ENCODE measurements at places on chromosomes 12 and 14.

DNA sequence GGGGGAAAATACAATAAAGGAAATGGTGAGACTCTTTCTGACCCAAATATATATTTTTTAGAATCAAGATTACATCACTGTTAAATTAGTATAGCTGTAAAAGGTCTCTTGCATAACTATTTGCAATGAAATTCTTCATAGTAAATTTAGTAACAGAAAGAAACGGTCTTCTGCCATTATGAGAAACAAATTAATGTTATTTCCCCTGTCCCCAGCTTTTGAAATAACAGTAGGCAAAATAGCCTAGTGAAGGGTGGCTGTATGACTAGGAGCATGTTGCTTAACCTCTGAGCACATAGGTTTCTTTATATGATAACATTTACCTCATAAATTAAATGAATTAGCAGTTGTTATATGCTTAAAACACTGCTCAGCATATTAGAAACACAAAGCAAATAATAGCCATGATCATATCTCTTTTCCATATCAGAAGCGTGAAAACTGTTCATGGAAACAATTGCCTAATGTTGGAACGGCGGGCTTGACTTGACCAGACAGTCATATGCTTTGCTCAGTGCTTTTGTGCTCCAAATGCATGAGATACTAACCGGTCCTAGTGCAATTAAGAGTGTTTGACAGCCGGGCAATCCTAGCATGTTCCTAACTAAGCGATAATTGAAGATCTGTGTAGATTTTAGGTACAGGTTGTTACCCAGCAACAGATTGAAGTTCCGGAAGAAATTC, 24.0 kb downstream of the BHLHE41 start:
- no peak for DNase-seq

- DNase-seq: peak; percentile 3
These were observed 179.0 kb downstream of the SLC15A4 start for GRCh38 chr12:128644664-128645296.

GRCh38 chr12:30882706-30883105, 43.8 kb upstream of the TSPAN11 start:
- no peak for DNase-seq

- DNase-seq: no peak
These were observed 54.9 kb upstream of the GPR68 start for GRCh38 chr14:91299121-91300115.

DNA sequence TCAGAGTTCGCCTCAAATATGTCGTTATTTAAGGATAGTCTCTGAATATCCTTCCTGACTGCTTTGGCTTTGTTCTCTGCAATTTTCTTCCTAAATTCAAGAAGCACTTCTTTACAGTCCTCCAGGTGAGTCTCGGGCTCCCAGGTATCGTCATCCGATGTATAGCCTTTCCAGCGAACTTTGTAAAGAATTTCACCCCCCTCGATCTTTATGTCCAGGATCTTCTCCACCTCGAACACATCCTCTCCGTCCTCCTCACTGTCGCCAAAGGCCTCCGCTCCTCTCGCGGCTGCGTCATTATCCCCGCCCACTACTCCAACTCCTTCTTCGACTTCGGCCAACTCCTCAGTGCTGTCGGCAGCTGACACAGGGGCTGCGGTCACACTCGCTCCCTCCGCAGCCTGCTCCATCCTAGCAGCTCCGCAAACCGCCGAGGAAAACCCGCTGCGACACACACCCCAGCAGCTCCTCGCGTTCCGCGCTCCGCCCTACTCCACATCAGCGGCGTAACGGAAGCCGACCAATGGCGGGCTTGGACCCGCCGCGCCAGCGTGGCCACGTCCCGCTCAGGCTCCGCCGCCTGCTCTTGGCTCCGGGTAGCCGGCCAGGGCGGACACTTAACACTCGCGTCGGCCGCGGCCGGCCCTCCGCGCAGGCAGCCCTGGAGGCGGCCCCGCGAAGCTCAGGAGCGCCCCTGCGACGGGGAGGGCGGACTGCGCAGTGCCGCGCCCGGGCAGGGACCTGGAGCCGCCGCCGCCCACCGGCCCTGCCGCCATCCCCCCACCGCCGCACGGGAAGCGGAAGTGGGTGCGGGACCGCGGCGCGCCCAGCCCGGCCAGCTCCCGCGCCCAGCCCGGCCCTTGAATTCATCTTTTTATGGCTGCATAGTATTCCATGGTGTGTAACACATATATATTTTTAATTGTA, 4.1 kb downstream of the CD163L1 start:
- DNase-seq: no peak

- DNase-seq: no peak
These were observed 8.0 kb downstream of the STXBP6 start for GRCh38 chr14:25041898-25042297.

DNA sequence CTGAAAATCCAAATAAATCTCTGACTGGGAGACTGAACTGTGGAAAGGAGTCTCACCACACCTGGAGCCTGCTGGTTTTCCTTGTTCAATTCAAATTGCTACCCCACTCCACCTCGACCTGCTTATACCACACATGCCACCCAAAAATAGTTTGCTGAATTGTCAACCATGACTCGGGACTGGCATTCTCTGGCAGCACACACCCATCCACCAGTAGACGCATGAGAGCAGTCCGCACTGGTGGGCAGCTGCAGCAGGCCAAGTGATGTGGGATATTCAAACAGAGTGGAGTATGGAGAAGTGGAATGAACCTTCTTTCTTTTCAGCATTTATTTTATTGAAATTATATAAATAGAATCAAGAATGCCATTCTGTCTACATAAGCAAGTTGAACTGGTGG, 38.7 kb upstream of the SYCP3 start:
- no peak for DNase-seq

- peak; percentile 20 for DNase-seq
These were observed 4.7 kb downstream of the ACVRL1 start for GRCh38 chr12:51911788-51912711.

GRCh38 chr12:46472144-46472705, 99.7 kb upstream of the SLC38A2 start:
- no peak for DNase-seq

GRCh38 chr12:98736352-98737321, 91.5 kb downstream of the APAF1 start:
- DNase-seq: no peak

- no peak for DNase-seq
These were observed 92.1 kb downstream of the NINJ2 start for GRCh38 chr12:570921-571794.

DNA sequence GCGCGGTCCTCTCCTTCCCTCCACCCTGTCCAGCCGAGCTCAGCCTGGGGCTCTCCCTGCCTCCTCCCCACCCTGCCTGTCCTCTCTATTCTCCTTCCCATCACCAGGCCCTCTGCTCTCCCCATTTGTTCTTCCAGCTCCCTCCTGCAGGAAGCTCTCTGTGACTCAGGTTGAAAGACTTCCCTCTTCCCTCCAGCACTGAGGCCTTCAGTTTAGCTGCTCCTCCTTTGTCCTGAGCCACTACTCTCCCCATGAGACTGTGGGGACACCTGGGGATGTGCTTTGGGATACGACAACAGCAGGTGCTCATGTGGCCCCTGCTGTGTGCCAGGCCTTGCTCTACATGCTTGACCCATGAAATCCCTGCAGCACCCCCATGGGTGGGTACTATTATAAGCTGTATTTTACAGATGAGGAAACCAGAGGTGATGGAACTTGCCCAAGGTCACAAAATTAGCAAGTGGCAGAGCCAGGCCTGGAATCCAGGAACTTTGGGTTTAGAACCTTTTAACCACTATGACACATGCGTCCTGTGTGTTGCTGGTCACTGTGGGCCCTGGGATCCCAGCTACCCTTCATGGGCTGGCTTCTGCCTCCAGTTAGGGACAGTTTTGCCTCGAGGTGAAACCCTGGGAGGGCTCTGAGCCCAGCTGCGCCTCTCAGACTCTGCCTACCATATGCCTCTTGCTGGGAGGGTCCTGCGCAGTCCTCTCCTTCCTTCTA, 5.5 kb downstream of the KRT80 start:
- DNase-seq: no peak

GRCh38 chr12:57842342-57843294, 3.9 kb downstream of the CTDSP2 start:
- DNase-seq: no peak

- DNase-seq: no peak
These were observed 834.1 kb downstream of the TRHDE start for GRCh38 chr12:73106296-73106695.

DNA sequence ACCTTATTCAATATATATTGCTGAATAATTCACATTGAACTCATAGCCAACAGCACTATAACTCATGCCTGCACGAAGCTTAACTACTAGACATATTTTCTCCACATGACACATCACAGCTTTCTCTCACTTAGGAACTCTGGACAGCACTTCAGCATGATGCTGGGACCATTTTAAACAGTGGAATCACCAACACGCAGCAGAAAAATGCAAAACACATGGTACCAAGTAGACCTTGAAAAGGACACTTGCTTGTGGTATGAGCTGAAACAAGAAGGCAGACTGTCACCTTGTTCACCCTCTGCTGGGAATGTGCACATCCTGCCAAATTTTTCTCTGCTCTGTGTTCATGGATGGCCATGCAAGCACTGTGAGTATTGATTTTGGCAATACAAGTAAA, 34.8 kb upstream of the CD9 start:
- no peak for DNase-seq

DNA sequence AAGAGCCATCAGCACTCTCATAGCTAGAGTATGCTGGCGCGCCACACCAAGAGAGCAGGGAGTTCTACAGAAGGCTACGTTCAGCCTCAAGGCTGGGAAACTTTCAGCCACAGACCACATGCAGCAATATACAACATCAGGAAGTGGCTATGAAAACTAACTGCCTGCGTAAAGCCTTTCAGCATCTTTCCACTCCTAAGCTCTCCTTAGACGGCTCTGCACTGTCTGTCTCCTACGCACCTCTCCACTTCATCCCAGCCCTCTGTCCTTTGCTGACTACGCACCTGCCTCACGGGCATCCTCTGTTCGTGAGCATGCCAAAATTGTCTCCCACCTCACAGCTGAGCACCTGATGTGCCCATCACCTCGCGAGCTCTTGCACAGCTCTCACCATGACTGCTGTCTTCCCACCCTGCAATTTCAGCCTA, 9.7 kb downstream of the MPHOSPH9 start:
- DNase-seq: no peak

DNA sequence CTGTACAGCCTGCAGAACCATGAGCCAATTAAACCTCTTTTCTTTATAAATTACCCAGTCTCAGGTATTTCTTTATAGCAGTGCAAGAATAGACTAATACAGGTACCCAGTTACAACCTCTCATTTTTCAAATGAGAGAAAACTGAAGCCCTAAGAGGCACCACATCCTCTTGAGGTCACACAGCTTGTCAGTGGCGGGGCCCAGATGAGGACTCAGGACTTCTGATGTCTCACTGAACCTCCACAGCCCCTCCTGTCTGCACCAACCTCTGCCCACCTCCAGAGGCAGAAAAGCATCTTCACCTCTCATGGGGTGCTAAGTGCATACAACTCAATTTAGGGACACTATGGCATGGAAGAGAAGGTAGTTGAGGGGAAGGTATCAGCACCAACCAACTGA, 120.7 kb downstream of the CRACR2A start:
- DNase-seq: no peak

DNA sequence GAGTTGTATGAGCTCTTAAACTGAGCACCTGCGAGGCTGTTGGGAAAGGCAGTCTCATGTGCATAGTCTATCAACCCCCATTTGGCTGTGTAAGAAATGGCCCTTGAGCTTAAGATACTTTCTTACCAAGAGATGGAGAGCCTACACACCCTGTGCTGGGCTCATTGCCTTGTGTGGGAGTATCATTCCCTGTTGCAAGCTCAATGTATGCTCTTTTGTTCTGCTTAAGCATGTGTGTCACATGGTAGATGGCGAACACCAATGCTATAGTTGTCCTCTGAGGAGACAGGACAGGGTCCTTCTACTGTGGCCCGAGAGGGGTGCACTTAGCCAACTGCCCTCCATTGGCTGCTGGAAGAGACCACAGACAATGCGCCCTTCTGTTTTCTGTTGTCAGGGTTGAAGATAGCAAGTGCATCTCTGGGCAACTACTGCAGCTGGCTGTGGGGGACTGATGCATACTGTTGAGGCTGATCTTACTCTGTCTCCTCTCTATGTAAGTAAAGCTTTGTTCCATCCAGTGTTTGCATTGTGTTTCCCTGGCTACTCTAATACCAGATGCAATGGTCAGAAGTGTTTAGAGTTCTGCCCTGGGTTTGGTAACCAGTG, 79.5 kb downstream of the PTPRB start:
- no peak for DNase-seq

GRCh38 chr12:53195516-53196420, 11.3 kb downstream of the ITGB7 start:
- no peak for DNase-seq

- no peak for DNase-seq
These were observed 895.8 kb downstream of the RPS29 start for GRCh38 chr14:48690349-48690748.

- DNase-seq: no peak
These were observed 279.2 kb downstream of the SUDS3 start for GRCh38 chr12:118655588-118655987.

- no peak for DNase-seq
These were observed 55.1 kb upstream of the BCL11B start for GRCh38 chr14:99327050-99327449.

DNA sequence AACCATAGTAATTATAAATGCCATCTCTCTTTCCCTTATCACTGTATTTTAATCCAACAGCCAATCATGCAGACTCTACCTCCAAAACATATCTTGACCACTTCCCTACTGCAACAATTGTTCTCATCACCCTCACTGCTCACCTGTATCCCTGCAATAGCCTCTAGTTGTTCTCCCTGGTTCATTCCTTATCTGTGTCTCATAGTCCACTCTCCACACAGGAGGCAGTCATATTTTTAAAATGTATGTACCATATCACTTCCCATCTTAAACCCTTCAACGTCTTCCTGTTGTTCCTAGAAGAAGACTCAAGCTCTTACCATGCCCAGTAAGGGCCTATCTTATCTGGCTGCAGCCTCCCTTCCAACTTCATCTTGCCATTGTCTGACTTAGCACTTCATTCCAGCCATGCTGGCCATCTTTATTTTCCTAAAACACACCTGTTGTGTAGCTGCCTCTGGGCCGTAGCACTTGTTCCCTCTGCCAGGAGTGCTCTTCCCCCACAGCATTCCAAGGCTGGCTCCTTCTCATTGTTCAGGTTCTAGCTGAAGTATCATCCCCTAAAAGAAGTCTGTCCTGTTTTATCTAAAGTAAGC, 27.8 kb upstream of the BHLHE41 start:
- no peak for DNase-seq

DNA sequence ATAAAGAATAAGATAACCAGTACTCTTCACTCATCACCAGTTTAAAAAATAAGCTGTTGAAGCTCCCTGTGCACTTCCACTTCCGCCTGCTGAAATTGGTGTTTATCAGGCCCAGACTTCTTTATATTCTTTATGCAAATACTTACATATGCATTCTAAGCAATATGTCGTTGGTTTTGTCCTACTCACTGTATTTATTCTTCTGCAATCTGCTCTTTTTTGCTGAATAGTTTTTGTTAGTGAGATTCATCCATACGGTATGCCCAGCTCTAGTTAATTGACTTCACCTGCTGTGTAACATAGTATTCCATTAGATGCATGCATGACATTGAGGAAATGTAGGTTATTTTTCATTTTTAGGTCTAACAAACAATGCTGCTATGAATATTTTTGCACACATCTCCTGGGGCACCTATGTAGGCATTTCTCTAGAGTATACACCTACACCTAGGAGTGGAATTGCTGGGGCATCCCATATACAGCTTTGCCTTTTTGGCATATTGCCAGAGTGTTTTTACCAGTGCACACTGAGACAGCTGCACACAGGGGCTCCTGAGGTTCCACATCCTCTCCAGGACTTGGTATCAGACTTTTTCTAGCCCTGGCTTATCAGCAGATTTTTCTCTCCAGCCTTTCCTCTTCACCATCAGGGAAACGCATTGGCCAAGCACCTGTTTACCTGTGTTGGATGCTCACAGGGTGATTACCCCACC, 1.0 kb upstream of the NRIP2 start:
- DNase-seq: no peak

Measured in bone marrow (tissue), 2 donors.